ENCODE measurements at places on chromosomes 12 and 14.

GRCh38 chr14:99475179-99475578 lies 5.5 kb downstream of the SETD3 start:
- DNase-seq: no peak

- DNase-seq: peak; percentile 79
Measured at GRCh38 chr12:54378796-54379397, 5.6 kb downstream of the ZNF385A start.

- DNase-seq: no peak
Measured at GRCh38 chr12:90013409-90013808, 304.8 kb upstream of the ATP2B1 start.

GRCh38 chr12:6943389-6943721 lies 261 bp upstream of the RNU7-1 start:
- DNase-seq: peak; percentile 84

- peak; percentile 92 for DNase-seq
Measured at GRCh38 chr12:8032242-8033152, at the start of gene FOXJ2. Gene FOXJ2, plus strand, starts transcription at chr12:8032716. Its CDS starts 7,117 bp downstream, at chr12:8039833.

GRCh38 chr14:55715889-55716288 lies 135.9 kb downstream of the KTN1 start:
- DNase-seq: peak; percentile 61

- DNase-seq: no peak
Measured at GRCh38 chr12:120094485-120094884, 22.1 kb downstream of the RAB35 start.

- no peak for DNase-seq
Measured at GRCh38 chr12:95882080-95882479, 23.3 kb downstream of the SNRPF start.

GRCh38 chr14:62133776-62134550 lies 371.7 kb downstream of the SNAPC1 start:
- DNase-seq: no peak

DNA sequence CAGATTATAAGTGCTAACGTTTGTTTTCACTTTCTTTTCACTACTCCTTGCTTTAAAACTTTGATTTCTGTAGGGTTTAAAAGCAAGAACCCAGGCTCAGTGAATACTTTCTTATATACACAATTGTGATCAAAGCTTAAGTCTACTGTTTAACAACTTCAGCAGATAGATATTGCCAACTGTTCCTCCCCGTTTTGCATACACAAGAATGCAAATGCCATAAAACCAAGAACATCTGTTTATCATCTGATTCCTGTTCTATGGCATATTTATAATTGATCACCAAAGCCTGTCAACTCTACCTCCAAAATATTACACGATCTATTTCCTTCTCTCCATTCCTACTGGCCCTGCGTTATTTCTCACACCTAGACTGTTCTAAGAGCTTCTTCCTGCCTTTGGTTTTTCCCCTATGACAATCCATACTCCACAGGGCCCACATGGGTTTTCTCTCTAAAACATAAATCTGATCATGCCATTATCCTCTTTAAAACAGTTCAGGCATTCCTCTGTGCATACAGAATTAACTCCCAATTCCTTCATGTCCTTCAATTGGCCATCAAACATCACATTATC lies 15.9 kb downstream of the MED13L start:
- no peak for DNase-seq

DNA sequence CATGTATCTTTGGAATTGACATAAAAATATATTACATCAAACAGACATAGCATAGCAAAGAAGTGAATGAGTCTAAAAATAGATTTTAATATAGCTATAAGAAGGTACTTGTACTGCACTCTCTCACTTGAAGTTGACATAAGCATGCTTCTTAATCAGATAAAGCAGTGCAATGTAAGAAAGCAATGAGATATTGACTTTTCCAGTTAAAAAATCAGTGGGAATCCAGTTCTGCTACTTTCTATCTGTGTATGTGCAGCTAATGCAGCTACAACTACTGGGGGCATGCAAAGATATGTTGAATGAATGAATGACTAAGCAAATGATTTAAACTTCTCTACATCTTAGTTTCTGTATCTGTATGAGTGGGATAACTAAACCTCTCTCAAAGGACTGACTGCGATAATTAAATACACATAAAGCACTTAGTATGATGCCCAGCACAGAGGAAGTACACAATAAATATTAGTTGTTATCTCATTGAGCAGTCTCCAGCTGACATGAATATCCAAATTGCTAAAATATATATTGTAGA lies 10.3 kb downstream of the WASHC3 start:
- no peak for DNase-seq

- no peak for DNase-seq
Measured at GRCh38 chr14:29039171-29039570, 272.6 kb downstream of the FOXG1 start.

DNA sequence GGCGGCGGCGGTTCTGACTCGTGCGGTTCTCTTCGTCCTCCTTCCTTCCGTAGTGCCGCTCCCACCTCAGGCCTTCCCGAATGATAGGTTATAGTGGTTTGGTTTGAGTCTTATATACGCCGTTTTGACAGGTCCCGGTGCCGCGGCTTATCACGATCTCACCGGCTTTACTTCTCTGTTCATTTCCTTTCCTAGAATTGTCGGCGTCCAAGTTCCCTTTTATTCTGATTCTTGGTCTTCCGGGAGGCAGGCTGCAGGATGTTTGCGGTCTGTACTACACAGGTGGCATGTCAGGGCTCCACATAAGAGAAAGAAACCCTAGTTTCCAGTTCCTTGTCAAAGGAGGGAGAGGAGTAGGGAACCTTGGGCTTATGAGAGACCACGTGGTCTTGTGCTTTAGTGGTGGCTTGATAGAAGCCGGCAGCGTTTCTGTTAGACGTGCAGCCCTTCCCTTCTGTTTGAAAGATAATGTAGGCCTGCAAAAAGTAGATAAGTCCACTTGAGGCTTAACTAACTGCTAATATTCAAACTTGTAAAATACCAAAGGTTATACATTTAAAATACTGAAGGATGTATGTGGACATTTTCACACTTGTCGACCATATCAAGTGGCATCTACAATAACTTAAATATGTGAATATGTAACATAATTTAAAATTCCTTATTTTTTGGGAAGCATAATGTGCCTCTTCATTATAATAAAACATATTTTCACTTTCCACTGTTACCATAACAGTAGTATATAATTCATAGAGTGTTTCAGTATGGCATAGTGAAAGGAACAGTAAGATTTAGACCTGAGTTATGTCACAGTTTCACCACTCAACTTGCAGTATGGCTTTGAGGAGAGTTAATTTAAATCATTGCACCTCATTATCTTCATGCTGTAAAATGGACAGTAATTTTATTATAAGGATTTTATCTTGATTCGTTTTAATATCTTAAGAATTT lies 804 bp downstream of the USP15 start:
- no peak for DNase-seq

DNA sequence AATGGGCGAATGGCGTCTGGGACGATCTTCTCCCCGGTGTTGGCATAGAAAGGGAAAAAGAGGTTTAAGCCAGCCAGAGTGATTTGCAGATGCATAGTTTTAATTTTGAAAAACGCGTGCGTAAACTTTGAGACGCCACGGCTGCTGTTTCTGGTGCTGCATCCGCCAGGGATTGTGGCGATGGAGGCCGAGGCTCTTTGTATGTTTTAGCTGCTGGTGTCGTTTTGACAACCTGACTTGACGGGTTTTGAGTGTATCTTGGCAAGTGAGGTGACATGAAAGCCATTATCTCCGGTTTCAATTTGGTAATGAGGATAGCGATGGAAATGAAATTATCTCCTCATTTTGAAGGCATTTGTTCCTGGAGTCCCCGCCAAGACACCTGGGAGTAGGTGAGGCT lies 1.6 kb downstream of the PTGDR start:
- no peak for DNase-seq

DNA sequence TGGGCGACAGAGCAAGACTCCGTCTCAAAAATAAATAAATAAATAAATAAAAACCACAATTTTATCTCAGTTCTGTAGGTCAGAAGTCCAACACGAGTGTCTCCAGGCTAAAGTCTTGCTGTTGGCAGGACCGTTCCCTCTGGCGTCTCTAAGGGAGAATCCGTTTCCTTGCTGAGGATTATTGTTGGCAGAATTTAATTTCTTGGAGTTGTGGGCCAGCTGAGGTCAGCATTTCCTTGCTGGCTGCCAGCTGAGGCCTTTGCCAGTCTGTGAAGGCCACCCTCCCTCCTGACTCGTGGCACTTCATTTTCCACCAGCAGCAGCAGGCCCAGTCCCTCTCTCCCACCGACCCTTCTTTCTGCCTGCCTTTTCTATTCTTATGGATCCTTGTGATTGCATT lies 17.2 kb downstream of the PSMC1 start:
- DNase-seq: no peak

DNA sequence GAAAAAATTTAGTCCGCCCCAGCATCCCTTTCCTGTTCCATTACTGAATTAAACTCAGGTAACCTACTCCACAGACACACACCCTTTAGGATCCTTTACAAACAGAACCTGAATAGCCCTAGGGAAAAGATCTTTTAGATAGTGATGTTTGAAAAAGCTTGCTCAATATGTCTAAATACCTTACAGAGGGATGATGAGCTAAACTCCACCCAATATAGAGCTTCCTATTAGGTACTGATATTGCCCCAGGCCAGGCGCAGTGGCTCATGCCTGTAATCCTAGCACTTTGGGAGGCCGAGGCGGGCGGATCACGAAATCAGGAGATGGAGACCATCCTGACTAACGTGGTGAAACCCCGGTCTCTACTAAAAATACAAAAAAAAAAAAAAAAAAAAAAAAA lies 50.1 kb downstream of the FERMT2 start:
- DNase-seq: no peak

GRCh38 chr12:131108177-131108955 lies 154.7 kb downstream of the ADGRD1 start:
- DNase-seq: no peak

GRCh38 chr14:63470962-63471793 lies 72.0 kb downstream of the PPP2R5E start:
- DNase-seq: no peak

- no peak for DNase-seq
Measured at GRCh38 chr12:95417372-95417771, 56.6 kb upstream of the METAP2 start.

- no peak for DNase-seq
Measured at GRCh38 chr12:102439426-102440405, 40.6 kb downstream of the IGF1 start.
